ENCODE measurements at places on chromosomes 6 and 20. TPM values are rescaled to one million over a fixed set of nuclear protein-coding genes. Genes with fewer than 3 reads are reported as not detected.

DPM1 gene
- total RNA-seq: 52.3 TPM

ORC3 gene
- 14.3 TPM for total RNA-seq

SLC52A3 gene
- not detected for total RNA-seq

TNF gene
- not detected for total RNA-seq

ATP9A gene
- 23.7 TPM for total RNA-seq

TFAP2D gene
- not detected for total RNA-seq

DSP gene
- 4.3 TPM for total RNA-seq

MYB gene
- total RNA-seq: 0.54 TPM

RAET1L gene
- not detected for total RNA-seq

TNXB gene
- 315 TPM for total RNA-seq

FAM229B gene
- 19.2 TPM for total RNA-seq

DPPA5 gene
- not detected for total RNA-seq

ELOVL5 gene
- total RNA-seq: 38.9 TPM

Data from fibroblast of the aortic adventitia (primary cell).